NCI-H1092 treated with DMSO at 0.1 percent for 48 hours (cell line): ENCODE measurements at places on chromosomes 2 and 18.

GRCh38 chr2:108534584-108535356 lies 500 bp downstream of the LIMS1 start:
- peak; percentile 28 for DNase-seq

- DNase-seq, result no peak
Observed at GRCh38 chr2:62660582-62661262, 44.8 kb upstream of the EHBP1 start.

DNA sequence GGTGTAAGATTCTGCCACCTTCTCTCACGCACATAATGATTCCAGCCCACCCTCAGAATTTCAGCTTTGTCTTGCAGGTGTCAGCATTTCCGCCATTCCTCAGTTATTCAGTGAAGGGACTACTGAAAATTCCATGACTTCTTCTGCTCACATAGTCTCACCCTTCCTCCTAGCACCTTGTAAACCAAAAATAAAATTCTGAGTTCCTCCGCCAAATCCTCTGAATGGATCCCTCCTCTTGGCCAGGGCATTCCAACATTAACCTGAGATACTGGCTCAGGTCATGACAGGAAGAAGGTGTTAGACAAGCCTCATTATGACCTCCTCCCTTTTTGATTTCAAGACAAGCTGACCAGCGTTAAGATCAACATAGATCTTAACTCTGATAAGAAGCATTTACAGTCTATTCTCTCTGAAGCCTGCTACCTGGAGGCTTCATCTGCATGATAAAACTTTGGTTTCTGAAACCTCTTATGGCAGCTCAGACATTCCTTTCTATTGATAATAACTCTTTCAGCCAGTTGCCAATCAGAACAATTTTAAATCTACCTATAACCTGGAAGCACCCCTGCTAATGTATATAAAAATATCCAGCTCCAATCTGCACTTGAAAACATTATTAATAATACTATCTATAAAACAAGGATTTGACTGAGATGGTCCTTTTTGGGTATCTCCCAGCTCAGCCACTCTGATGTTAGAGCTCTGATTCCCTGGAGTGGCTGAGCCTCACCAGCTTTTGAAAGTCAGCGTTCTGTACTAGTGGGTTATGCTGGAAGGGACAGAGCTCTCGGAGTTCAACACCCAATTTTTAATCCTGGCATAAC lies 136.4 kb upstream of the APCDD1 start:
- no peak for DNase-seq

DNA sequence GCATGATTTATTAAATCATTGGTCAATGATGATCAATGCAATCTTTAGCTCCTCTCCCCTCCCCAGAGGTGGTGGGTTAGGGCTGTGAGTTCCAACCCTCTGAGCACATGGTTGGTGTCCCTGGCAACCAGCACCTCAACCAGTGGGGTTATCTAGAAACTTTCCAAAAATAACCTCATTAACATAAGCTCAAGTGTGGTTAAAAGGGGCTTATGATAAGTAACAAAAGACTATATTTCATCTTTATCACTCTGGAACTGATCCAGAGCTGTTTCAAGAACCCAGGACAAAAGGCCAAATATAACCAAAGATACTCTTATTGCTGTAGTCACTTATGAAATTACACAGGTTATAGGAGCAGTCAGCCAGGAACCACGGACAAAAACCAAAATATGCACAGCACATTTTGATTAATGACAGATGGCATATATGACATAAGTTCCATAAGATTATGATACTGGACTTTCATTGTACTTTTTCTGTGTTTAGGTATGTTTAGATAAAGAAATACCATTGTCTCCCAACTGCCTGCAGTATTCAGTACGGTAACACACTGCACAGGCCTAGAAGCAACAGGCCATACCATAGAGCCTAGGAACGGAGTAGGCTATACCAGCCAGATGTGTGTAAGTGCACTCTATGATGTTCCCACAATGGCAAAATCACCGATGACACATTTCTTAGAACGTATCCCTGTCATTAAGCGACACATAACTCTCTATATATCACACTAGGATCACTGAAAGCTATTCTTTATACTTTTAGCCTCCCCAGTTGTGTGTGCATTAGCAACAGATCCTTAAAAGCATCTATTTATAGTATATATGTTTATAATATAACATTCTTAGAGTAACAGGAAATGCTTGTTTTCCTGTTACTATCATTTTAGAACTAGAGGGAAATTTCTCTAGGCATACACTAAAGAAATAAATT lies 31.9 kb downstream of the KIDINS220 start:
- no peak for DNase-seq

- DNase-seq, result no peak
Observed at GRCh38 chr2:235719146-235719942, 225.5 kb downstream of the AGAP1 start.

- no peak for DNase-seq
Observed at GRCh38 chr18:40904295-40904694, 1050.7 kb upstream of the PIK3C3 start.

- no peak for DNase-seq
Observed at GRCh38 chr18:6600667-6601167, 128.8 kb upstream of the ARHGAP28 start.

- DNase-seq, result no peak
Observed at GRCh38 chr2:70931376-70932000, 4.2 kb upstream of the ATP6V1B1 start.

- no peak for DNase-seq
Observed at GRCh38 chr2:5190023-5190422, 502.2 kb upstream of the SOX11 start.

DNA sequence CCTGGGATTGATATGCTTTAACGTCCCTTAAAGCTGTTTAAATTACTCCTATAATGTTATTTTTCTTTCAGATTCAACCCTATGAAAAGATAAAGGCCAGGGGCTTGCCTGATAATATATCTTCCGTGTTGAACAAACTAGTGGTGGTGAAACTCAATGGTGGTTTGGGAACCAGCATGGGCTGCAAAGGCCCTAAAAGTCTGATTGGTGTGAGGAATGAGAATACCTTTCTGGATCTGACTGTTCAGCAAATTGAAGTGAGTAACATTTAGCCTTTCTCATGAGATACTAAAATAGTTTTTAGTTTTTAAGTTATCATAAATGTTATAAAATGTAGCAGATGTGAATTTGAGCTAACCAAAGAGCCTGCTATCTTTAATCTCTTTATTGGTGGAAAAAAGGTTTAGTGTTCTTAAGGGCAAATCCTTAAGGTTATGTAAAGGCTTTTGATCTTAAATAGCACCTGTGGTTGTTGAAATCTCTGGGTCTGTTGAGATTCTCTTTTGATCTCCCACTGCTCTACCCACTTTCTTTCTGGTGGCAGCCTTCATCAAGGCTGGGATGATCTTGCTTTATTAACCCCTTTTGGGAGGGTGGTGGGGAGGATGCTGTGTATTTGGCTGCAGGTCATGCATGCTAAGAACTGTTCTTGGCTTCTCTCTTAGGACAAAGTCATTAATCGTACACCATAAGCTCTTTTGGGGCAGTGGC lies 40.9 kb downstream of the UGP2 start:
- DNase-seq, result no peak

GRCh38 chr18:1976484-1976883 lies 594.8 kb downstream of the METTL4 start:
- DNase-seq, result no peak

GRCh38 chr2:239196474-239197021 lies 204.3 kb downstream of the HDAC4 start:
- DNase-seq, result no peak

- no peak for DNase-seq
Observed at GRCh38 chr2:21412944-21413443, 289.2 kb downstream of the TDRD15 start.

DNA sequence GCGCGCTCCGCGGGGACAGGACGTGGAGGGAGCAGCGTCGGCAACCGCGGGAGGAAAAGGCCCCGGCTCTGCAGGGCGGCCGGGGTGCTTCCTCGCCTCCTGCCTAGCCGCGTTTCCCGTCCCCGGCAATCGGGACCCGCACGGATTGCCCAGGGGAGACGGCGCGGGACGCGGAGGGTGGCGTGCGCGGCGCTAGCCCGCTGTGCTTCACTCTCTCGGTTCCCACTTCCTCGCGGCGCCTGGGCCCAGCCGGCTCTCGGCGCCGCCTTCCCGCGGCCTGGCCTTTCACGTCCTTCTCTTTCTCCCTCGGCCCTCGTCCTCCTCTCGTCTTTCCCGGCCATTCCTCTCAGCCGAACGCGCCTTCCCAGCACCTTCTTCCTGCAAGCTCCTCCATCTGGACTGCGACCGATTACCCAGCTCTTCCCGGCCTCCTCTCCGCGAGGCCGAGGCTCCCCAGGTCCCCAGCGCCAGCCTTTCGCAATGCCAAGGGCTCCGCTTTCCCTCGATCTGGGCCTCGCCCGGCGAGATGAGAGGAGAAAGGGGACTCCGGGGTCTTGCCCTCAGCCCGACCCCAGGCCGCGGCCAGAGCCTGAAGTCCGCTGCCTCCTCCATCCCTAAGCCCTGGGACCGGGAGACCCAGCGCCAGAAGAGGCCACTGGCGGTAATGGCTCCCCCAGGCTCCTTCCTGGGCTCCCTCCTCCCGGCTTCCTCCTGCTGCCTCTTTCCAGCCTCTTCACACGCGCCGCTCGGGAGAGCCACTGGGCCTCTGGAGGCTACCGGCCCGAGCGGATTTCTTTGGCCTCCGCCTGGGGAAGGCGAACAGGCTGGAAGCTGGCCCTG lies 34.3 kb upstream of the ATP6V1B1 start:
- peak; percentile 41 for DNase-seq

GRCh38 chr2:155209696-155210450 lies 511.4 kb downstream of the KCNJ3 start:
- DNase-seq, result no peak
